ENCODE measurements at places on chromosomes 7 and 10.

- DNase-seq: no peak
These were observed 12.3 kb upstream of the EGFR start for GRCh38 chr7:55006499-55006898.

GRCh38 chr10:133277277-133277992, 767 bp upstream of the ADAM8 start:
- no peak for DNase-seq

DNA sequence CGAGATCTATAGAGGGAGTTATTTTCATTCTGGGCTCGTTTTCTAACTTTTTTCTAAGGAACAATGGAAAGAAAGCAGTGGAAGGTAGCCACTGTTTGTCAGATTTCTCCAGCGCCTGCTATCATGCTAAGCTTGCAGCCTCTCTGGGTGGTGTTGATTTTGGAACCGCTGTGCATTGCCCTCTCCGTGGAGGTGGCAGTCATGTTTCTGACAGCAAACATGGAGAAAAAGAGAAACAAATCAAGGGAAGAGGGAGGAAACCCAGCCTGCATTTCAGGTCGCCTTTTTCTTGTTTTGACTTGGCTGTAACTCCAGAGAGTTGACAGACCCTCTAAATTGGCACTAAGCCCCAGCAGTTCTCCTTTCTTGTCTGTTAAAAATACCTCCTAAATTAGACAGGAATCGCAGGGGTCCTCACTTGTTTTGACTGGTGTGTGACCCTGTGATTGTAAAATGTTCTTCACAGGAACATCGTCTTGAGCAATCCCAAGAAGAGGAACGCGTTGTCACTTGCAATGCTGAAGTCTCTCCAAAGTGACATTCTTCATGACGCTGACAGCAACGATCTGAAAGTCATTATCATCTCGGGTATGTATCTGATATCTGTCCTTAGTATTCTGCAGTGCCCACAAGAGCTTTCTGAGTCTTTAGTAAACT, 4.8 kb downstream of the ECHDC3 start:
- no peak for DNase-seq

DNA sequence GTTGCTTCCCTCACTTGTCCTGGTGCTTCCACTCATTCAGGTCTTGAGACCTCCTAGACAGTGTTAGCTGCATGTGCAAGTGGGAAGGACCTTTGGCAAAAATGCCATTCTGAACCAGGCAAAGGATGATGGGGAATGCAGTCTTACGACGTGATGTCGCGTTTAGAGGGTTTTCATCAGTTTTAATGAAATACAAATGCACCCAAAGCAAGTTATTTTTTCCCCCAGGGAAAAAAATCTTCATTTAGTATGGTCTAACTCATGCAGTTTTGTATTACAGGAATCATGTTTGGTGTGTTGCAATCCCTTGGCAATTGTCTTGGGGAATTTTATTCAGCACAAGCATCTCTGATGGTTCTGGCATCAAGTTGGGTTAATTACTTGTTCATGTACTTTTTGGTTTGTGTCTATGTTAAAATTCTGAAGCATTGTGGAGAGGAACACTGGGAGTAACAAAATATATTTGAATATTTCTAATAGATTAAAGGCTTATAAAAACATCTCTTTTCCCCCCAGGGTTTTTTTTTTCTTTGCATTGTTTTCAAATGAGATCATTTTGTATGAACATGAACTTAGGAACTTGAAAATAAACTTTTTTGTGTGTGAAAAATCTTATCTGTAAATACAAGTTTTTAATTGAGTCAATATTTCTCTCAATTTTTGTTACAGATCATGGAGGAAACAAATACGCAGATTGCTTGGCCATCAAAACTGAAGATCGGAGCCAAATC, 188.9 kb downstream of the BICC1 start:
- DNase-seq: no peak

DNA sequence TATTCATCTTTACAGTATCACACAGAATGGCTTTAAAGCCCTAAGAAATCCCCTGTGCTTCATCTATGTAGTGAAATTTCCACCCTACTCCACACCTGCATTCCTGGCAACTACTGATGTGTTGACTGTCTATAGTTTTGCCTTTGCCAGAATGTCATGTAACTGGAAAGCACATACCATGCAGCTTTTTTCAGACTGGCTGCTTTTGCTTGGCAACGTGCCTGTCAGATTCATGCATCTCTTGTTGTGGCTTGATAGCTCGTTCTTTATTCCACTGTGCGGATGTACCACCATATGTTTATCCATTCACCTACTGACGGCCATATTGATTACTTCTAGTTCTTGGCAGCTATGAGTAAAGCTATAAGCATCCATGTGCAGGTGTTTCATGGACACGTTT, 30.6 kb downstream of the RBM17 start:
- DNase-seq: no peak

- DNase-seq: no peak
These were observed 100.0 kb upstream of the TRIM24 start for GRCh38 chr7:138359870-138360559.

GRCh38 chr7:2820508-2820934, 23.6 kb downstream of the GNA12 start:
- no peak for DNase-seq

DNA sequence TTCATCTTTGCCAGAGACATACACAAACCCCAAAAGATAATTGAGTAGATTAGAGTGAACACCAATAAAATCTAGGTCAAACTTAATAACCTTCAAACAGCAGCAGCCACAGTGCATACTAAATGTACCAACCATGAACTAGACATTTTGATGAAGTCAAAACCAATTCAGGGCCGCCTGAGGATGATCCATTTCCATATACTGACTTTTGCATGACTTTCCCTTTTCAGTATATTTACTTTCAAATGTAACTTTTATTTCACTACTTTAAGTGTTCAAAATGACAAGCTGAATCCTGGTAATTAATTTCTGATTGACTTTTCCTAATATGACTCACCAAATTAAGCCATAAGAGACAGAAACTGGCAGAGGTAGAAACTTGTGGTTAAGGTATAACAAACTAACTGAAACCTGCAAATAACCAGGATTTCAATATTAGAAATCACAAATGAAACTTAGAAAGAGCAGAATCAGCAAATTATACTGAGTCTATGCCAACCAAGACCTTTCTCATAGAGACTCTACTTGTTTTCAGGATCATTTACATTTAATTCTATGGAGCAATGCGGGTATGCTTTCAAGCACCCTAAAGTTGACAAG, 171.9 kb upstream of the LRRN3 start:
- no peak for DNase-seq

GRCh38 chr10:110149259-110149658, 58.1 kb upstream of the MXI1 start:
- DNase-seq: no peak

DNA sequence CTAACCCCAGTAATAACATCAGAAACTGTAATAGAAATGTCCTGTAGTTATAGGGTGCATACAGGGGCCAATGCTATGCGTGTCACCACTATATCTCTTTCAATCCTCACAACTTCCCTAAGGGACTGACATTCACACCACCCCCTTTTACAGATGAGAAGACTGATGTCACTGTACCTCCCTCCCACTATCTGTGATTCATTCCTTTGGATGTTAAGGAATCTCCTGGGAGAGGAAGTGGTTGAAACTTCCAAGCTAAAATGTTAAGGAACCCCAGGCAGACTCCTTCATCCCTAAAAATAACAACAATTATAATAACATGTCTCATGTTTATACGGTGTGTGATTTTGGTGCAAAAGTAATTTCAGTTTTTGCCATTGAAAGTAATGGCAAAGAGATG, 5.4 kb downstream of the COL13A1 start:
- DNase-seq: no peak

- peak; percentile 58 for DNase-seq
These were observed 140.5 kb downstream of the PRKAG2 start for GRCh38 chr7:151736403-151736909.

DNA sequence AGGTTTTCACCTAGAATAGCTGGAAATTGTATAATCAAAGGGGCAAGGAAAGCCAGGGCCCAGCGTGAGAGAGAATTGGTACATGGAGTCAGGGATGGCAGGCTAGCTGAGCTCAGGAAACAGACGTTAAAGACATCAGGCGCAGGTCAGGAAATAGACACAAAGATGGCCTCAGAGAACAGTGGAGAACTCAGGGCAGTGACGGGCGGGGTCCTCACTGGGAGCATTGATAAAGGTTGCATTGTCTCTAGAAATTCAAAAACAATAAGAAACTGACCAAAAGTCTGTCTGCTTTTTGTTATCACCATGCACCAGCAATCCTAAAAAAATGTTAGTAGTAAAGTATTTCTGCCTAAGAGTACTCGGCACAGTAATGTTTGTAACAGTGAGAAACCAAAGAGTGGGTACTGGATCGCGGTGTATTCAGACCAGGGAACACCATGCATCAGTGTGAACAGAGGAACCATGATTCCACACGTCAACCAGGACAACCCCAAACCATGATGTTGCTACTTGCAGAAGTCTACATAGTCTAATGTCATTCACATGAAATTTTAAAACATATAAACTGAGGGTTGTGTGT, 81.9 kb upstream of the AUTS2 start:
- DNase-seq: no peak

- DNase-seq: no peak
These were observed 288.9 kb upstream of the SEMA3C start for GRCh38 chr7:81207801-81208200.

DNA sequence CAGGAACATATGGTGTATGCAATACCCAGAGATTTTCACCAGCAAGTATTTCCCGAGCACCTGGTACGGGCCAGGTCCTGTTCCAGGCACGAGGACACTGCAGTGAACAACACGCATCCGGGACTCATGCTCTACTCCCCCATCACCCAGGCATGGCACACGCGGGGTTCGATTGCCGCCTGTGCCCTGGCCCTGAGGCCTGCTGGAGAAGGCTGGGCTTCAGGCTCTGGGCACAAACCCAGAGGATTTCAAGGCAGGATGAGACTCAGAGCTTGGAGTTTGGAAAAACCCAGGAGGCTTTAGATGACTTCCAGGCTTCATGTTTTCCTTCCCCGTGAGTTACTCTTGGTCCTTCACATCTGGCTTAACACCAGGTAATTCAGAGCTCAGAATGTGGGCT, 143.5 kb downstream of the NEURL1 start:
- DNase-seq: no peak

GRCh38 chr10:28897617-28898464, 220.5 kb downstream of the BAMBI start:
- no peak for DNase-seq

DNA sequence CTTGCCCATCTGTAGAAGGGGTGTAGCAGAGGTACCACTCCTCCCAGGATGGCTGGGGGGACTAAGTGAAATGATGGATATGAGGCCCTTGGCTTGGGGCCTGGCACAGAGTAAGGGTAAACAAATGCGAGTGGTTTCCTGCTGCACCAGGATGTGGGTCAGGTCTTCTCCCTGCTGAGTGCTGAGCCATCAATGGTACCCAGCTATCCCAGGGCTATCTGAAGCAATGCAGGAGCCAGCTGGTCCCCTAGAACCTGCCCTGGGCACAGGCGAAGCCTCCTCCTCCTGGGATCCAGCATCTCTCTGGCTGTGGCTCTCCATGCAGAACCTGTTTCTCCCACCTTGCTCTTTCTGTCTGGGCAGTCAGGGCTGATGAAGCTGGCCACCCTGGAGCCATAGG, 20.9 kb upstream of the GOLGA7B start:
- no peak for DNase-seq

- DNase-seq: peak; percentile 75
These were observed 55.3 kb downstream of the ELAPOR2 start for GRCh38 chr7:87003872-87004798.

GRCh38 chr10:48284002-48284546, 9.6 kb upstream of the FRMPD2 start:
- DNase-seq: no peak

GRCh38 chr7:17402628-17403278, 104.3 kb downstream of the AHR start:
- no peak for DNase-seq

DNA sequence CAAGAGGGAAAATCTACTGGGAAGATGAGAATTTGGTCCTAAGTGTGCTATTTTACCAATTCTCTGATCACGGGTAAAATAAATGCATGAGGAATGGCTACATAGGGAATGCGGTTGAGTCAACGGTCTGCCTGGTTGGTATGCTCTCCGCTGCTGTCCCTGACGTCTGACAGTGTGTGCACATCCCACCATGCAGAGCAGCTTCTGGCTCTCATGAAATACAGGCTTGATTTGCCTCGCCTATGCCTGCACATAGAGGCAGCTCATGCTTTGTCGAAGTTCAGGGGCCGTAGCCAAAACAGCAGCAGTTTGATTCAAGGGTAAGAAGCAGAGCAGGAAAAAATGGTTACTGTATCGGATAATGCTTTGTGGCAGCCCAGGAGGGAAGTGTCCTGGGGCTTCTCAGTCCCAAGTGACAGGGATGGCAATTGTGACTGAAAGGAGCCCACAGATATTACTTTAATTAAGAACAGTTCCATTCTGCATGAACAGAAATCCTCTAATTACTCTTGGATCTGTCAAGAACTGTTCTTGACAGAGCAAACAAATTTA, 268.4 kb upstream of the SLC26A5 start:
- no peak for DNase-seq

DNA sequence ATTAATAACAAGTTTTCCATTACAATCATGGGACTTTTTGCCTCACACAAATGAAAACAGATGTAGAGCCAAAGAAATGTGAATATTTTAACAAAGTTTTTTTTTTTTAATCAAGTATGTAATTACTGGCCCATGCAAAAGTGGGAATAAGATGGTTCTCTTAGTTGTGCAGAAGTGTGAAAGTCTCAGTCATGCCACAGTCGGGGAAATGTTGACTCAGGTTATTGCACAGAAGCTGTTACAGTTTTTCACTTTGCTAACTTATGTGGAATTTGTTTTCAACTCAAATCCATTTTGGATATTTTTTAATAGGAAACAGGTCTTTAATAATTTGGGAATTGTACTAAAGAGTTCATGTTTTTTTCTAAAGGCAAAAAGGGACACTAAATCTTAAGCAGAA, 44.0 kb upstream of the CAV2 start:
- DNase-seq: no peak

GRCh38 chr10:76268954-76269353, 837.5 kb downstream of the LRMDA start:
- DNase-seq: no peak

DNA sequence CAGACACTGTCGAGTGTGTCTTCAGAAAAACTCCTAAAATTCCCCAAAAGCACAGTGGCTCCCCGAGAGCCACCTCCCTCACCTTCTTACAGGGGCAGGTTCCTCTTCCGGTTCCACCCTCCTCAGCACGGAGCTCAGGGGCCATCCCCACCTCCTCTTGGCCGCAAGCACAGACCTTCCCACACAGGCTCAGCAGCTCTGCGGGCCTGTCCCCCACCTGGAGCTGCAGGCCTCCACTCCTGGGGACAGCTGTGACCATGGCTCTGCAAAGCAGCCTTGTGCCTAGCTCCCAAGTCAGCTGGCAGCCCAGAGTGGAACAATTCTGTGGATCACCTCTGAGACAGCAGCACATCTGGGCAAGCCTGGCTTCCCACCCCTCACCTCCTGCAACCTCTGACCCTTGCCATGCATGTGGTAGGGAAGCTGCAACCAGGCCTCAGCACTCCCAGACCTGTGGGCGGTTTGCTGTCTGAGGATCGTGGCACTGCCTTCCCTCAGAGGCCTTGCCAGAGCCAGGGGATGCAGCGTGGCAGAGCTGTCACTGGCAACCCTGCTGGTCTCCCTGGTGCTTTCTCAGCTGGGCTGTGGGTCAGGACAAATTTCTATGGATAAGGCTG, 79.7 kb downstream of the ALOX5 start:
- DNase-seq: no peak
